ENCODE measurements at places on chromosomes 2 and 18. TPM values are rescaled to one million over a fixed set of nuclear protein-coding genes. Genes with fewer than 3 reads are reported as not detected.

DNA sequence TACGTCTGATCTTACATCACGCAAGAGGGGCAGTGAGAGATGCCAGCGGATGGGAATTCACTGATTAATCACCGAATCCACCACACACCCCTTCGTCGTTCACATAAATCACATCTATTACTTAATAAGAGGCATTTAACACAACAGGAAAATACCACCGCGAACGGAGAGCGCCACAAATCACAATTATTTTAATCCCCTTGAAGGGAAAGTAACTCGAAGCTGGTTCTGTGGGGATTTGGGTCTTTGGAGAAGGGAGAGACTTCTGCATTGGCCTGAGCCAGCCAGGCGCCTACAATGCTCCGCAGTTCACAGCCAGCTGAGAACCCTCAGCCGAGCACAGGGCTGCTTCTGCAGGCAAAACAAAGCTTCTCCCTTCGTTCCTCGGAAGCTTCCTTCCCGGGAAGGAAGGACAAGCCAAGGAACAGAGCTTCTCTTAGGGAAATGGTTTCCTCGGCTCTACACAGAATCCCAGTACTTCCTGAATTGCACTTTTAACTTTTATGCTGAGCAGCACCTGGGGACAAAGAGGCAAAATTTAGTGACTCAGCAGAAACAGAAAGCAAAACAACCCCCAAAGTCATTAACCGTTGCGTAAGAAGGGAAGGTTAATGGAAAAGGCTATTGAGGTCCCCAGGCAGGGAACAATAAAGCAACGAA lies at the start of gene LRP1B:
Gene LRP1B, minus strand, starts transcription at position 7 of the 660 bp plus-strand sequence. CDS start 287 bp downstream, outside the sequence.
- DNase-seq, result peak; percentile 23

DNA sequence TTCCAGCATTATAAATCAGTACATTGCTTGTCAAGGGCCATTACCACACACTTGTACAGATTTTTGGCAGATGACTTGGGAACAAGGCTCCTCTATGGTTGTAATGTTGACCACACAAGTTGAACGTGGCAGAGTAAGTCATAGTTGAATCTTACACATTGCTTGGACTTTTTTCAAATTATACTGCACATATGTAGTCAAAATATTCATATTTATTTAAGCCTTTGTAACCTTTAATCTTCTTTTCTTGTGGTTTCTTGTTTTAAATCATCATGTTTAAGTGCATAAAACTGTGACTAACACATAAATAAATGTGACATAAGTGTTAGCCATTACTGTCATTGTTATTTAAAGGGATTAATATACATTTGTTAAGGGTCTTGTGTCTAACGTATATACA lies 52.1 kb upstream of the EPB41L5 start:
- DNase-seq, result no peak

GRCh38 chr2:196266351-196266750 lies 95.0 kb upstream of the STK17B start:
- no peak for DNase-seq

DNA sequence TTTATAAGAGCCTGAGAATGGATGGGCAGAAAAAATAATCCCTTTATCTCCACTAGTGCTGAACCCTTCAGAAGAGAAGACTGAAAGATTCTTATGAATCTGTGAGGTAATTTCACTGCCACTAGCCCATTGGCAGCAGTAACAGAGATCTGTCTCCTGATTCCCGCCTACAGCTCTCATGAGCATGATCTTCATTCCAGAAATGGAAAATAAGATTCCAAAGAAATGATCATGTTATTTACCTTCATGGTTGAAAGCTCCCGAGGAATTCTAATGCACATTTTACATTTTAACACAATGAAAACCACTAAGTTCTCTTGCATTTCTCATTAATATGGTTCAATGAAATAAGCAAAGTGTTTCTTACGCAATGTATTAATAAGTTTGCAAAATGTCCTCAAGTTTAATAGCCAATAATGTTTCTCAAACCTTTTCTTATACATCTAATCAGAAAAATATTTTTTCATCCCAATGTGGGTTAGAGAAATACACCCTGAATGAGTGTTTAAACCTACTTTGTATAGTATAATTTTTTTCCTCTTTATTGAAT lies 905.6 kb downstream of the TMEM182 start:
- no peak for DNase-seq

IL1RN gene
- 4.5 TPM for polyA plus RNA-seq

VIL1 gene
- 160 TPM for polyA plus RNA-seq

LINC00305 gene
- 1.5 TPM for polyA plus RNA-seq

IL1R1 gene
- polyA plus RNA-seq, result 49.6 TPM

CTAGE1 gene
- polyA plus RNA-seq, result 0.60 TPM
